ENCODE measurements at places on chromosomes 16 and 17.
A peak's percentile ranks its signal among the peaks of the same experiment; 100 is the strongest.

DNA sequence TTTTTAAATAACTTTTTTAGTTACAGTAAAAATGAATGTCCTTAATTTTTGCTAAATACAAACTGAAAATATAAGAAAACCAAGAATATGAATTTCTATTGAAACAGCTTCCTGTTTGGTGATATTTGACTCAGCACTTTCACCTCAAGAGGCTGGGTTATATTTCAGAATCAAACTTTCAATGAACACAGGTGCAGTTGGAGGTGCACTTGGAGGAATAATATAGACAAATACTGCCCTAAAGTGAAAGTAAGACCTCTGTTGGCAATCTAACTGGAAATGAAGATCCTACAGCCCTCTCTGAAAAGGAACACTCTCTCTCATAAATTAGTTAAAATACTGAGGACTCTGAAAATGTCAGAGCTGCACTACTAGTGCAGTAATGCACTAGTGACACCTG lies 106.2 kb downstream of the BRIP1 start:
- no peak for DNase-seq

GRCh38 chr16:85306071-85306792 lies 194.0 kb upstream of the CIBAR2 start:
- DNase-seq, result no peak

DNA sequence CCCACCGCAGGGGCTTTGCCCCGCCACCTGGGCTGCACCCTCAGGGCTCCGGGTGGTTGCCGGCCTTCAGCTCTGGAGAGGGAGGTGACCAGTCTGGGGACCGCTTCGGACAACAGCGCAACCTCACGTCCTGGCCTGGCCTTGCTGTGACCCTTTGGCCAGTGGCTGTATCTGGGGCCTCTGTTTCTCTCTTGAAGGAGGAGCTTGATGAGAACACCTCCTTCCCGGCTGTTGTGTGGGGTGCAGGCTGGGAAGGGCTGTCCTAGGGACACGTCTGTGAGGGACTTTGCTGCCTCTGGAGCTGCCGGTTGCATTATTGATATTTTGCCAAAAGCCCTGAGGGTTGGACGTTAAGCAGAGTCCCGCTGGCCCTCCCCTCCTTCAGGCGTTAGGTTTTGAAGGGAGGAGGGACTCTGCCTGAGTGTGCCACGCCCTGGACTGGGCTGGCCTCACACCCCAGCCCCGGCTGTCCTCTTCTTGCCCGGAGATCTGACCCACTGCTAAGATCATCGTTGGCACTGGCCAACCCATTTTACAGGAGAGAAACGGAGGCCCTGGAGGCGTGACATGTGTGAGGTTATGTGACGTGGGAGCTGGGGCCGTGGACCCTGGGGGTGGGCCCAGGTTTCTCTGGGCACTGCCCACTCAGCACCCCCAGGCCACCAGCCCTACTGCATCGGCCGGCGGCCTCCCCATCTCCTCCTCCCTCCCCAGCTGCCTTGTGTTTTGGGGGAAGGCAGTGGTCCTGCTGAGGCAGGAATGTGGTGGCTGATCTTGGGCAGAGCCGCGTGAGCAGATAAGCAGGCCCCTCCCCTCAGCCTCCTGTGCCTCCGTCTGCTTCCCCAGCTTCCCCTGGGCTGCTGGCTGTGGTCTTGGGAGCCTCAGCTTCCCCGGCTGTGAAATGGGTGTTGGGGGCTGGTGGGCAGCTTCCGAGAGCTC lies 8.5 kb downstream of the ZFPM1 start:
- peak; percentile 35 for DNase-seq

DNA sequence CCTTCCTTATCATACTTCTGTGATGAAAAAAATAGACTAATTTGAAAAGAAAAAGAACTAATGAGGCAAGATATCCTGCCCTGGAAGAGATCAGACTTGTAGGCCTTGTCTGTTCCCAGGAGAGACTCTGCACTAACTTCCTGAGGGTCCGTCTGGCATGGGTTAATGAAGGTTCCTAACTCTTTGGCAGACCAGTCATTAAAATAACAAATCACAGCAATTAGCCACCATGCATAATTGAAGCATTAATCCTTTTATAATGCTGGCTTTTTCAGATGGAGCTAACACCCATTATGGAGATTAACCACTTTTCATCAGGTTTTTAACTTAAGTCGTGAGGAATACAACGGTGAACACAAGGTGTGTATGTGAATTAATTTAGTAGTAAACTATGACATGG lies 10.4 kb upstream of the KRT10 start:
- no peak for DNase-seq

DNA sequence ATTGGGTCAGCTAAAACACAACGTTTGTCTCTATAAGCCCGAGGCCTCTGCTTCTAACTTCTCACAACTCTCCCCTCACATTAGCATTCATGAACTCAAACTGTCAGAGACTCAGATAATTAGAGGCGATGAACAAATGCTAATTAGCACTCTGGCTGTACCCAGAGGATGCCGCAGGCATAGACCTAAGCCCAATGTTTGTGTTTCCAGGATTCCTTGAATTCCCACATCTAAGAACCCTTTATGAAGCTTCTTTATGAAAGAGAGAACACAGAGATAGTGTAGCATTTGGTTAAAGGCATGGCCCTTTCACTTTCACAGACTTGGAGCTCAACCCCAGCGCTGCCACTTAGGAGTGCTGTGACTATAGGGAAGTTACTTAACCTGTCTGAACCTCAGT lies 512.2 kb downstream of the GRIN2A start:
- no peak for DNase-seq

DNA sequence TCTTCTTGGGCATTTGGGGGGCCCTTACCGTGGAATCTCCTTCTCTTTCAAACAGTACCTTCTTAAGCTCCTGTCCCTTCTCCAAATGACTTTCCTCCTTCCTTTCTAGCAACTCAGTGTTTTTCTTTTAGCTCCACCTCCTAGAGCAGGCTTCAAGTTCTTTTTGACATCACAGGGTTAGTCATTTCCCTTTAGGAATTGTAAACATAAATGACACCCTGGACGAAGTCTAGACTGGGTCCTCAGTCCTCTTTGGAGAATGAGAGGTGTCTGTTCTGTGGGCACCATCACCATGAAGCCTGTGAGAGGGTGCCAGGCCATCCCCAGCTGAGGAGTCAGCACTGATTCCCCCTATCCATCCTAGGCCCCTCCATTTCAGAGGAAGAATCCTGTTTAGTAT lies 94.7 kb downstream of the SALL1 start:
- DNase-seq, result no peak

GRCh38 chr16:55042556-55043432 lies 112.1 kb downstream of the IRX5 start:
- DNase-seq, result no peak

DNA sequence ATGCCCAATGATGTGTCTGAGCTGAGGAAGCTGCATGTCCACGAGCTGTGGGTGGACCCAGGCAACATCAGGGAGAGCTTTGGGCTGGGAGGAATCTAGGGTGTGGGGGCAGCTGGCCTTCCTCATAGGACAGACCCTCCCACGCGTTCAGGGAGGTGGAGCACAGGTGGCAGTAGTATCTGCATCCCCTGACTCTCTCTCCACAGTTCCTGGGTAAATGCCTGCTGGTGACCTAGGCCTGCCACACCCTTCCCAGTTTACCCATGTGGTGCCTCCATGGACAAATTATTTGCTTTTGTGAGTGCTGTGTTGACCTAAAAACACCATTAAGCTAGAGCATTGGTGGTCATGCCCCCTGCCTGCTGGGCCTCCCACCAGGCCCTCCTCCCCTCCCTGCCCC lies 3.2 kb downstream of the HBM start:
- no peak for DNase-seq

GRCh38 chr17:10072556-10073425 lies 125.6 kb downstream of the GAS7 start:
- DNase-seq, result no peak

DNA sequence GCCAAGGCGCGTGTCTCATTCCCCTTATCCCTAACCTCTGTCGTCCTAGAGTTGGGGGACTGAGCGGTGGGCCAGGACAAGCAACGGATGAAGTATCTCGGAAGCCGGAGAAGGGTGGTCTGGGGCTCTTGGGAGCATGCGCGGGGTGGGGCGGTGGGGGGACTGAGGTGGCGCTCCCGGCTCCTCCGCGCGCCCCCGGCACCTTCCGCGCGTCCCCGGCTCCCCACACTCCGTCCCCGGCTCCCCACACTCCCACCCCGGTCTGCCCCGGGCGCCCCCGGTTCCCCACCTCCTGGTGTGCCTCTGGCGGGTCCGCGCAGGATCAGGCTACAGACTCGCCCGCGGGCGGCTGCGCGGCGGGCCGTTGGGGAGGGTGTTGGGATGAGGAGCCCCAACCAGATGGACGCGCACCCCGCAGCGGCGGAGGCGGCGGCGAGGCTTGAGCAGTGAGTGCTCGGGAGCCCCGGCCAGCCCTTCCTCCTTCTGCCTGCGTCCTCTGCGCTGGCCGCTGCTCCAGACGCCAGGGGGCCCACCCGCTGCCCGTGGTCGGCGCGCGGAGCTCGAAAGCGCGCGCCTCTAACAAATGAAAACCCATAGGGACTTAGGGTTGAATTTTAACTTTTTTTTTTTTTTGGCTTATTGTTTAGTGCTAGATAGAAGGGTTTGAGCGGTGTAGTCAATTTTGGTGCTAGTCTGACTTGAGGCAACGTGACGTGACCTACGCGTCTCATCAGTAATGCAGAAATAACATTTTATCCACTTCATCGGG lies 5.6 kb upstream of the CRYM start:
- DNase-seq, result peak; percentile 65

- no peak for DNase-seq
Measured at GRCh38 chr16:89319886-89320781, 102.6 kb downstream of the ZNF778 start.

- no peak for DNase-seq
Measured at GRCh38 chr16:48197294-48197693, 41.5 kb upstream of the ABCC12 start.

DNA sequence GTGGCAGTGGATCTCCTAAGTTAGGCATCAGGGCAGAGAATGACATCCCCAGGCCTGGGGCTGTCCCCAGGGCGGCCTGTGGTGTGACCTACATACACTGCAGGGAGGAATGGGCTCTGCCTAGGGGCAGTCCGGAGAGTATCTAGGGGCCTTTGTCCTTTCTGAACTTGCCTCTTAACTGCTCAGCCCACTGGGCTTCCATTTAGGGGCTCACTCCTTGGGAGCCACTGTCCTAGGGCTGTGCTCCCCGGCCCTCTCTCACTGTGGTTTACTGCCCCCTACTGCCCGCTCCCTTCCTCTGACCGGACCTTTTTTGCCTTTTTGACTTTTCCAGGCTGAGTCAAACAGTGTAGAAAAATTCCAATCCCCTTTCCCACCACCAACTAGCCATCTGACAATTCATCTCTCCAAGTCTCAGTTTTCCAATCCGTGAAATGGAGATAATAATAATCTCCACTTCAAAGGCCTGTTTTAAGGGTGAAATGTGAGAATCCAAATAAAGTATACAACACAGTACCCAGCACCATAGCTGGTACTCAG lies 66.8 kb downstream of the DNAH3 start:
- peak; percentile 58 for DNase-seq

DNA sequence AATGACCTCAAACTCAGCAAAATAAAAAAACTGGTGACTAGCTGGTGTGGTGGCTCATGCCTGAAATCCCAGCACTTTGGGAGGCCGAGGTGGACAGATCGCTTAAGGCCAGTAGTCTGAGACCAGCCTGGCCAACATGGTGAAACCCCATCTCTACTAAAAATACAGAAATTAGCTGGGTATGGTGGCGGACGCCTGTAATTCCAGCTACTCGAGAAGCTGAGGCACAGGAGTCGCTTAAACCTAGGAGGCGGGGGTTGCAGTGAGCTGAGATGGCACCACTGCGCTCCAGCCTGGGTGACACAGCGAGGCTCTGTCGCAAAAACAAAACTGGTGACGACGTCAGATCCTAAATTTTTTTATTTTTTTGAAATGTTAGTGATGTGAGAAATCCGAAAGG lies 82.6 kb upstream of the TOB1 start:
- DNase-seq, result no peak

DNA sequence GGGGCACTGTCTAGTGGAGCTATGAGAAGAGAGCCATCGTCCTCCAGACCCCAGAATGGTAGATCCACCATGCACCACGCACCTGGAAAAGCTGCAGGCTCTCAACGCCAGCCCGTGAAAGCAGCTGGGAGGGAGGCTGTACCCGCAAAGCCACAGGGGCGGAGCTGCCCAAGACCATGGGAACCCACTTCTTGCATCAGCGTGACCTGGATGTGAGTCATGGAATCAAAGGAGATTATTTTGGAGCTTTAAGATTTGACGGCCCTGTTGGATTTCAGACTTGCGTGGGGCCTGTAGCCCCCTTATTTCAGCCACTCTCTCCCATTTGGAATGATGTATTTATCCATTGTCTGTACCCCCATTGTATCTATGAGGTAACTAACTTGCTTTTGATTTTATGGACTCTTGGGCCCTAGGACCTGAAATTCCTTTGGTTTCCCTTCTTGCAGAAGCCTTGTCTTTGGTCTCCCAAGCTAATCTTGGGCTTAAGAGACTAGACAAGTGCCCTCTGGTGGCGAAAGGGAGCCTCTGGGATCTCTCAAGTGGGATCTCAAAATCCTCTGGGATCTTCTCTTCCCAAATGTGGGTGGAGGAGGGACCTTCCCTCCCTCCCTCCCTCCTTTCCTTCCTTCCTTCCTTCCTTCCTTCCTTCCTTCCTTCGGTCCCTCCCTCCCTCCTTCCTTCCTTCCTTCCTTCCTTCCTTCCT lies 58.2 kb upstream of the HAPSTR1 start:
- peak; percentile 64 for DNase-seq

- no peak for DNase-seq
Measured at GRCh38 chr17:34894964-34895363, 66.3 kb downstream of the CCT6B start.

DNA sequence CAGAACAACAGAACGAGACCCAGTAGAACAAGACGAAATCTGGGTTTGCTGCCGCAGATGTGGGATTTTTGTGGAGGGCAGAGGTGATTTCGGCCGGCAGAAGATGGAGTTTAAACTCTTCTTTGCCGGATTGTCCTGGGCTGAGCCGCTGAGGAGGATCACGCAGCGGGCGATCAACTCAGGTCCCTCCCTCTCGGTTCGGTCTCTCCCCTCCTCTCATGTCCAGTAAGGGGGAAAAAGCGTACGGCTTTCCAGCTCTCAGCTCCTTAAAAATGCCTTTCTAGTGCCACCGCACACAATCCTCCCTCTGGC lies 2.5 kb downstream of the PHF12 start:
- DNase-seq, result no peak

- DNase-seq, result no peak
Measured at GRCh38 chr17:7260651-7261378, 1.5 kb downstream of the CLDN7 start.

All from HEK293T (cell line).